ENCODE measurements at places on chromosomes 6 and 20.

- DNase-seq = no peak
These were observed 655.3 kb downstream of the RNF144B start for GRCh38 chr6:19042420-19042819.

DNA sequence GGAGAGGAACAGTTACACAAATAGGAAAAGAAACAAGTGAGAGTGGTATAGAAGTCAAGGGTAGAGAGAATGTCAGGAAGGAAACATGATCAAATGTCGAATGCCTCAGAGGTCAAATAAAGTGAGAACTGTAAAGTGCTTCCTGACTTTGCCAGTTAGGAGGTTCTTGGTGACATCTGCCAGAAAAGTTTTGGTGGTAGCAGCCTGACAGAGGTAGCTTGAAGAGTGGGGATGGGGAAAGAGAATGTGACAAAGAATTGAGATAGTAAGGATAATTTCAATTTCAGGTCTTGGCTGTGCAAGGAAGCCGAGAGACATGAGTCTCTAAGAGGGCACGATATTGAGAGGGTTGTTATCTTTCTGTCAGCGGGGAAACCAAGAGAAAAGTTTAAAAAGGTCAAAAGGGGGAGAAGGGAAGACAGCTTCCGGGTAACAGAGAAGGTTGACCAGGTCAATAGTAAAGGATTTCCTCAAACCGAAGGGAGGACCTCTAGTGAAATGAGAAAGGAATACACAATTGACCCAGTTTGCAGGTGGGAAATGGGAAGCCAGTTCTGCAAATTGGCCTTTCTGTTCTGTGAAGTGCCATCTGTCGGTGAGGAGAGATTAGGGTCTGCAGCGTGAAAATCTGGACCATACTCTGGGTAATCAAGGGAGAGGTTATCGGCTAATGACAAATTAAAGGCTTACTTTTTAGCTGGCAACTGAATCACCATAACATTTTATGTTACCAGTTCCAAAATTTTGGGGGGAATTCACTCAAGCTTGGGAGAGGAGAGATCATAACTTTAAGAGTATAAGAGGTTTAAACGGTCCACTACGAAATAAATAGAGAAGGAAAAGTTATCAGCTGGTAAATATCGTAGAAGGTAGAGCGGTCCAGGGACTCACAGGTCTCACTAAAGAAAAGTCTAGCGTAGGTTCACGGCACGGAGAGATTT lies 973 bp upstream of the BRD2 start:
- DNase-seq = no peak

DNA sequence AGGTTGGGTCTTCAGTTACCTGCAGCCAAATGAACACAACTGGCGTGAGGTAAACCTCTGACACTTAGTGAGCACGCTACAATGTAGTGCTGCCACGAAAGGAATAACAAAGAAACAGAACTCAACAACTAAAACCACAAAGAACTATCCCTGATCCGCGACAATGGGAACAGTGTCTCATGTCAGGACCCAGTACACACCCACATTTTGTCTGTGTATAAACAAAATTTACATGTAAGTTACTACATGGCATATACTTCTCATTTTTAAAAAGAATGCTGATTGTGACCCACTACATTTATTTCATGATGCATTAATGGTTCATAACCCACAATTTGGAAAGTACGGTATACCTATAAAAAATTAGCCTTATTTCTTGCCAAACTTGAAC lies 14.1 kb downstream of the FKBP1A start:
- DNase-seq = no peak

GRCh38 chr20:36052117-36052513 lies 83.7 kb downstream of the CNBD2 start:
- no peak for DNase-seq

DNA sequence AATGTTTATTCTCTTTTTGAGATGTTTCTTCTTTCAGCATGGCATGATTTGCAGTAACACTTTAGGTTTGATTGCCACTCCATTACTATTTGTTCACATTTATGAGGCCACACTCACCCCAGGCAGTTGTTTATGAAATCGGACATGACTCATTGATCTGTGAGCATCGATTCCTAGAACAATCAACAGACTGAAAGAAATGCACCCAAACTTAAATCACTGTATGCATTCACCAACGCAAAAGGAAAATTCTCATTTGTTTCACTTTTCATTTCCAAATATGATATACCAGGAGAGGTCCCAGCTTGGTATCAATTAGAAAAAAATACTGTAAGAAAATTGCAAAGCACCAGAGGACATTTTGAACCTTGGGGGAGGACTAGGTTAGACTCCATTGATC lies 5.4 kb upstream of the GJA10 start:
- DNase-seq = no peak

GRCh38 chr6:2385471-2385983 lies 140.1 kb upstream of the GMDS start:
- DNase-seq = no peak

GRCh38 chr20:49792006-49792405 lies 20.6 kb upstream of the SLC9A8 start:
- no peak for DNase-seq

DNA sequence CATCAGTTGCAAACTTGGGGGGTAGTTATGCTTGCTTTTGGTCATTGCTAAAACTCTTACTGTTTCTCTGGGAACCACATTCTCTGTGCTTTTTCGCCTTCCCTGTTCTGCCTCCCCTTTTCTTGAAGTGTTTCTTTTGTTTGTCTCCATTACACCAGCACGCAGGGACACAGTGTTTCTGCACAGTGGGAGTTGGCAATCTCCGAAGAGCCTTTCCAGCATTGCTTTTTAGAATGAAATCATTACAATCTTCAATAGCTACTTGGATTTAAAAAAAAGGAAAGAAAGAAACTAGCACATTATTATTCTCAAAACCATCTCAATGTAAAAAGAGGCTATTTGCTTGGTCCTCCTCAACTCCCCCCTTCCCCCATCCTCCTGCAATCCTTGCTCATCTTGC lies 536.7 kb upstream of the MMS22L start:
- no peak for DNase-seq

GRCh38 chr20:22312744-22313346 lies 271.5 kb downstream of the FOXA2 start:
- no peak for DNase-seq

GRCh38 chr6:45351667-45352066 lies 23.5 kb downstream of the RUNX2 start:
- no peak for DNase-seq

DNA sequence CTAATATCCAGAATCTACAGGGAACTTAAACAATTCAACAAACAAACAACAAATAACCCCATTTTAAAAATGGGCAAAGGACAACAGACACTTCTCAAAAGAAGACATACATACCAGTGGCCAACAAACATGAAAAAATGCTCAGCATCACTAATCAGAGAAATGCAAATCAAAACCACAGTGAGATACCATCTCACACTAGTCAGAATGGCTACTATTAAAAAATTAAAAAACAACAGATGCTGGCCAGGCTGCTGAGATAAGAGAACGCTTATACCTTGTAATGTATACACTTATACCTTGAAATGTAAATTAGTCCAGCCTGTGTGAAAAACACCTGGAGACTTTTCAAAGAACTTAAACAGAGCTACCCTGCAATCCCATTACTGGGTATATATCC lies 166.8 kb downstream of the IBTK start:
- DNase-seq = no peak

GRCh38 chr6:150994026-150994425 lies 128.5 kb downstream of the MTHFD1L start:
- no peak for DNase-seq

DNA sequence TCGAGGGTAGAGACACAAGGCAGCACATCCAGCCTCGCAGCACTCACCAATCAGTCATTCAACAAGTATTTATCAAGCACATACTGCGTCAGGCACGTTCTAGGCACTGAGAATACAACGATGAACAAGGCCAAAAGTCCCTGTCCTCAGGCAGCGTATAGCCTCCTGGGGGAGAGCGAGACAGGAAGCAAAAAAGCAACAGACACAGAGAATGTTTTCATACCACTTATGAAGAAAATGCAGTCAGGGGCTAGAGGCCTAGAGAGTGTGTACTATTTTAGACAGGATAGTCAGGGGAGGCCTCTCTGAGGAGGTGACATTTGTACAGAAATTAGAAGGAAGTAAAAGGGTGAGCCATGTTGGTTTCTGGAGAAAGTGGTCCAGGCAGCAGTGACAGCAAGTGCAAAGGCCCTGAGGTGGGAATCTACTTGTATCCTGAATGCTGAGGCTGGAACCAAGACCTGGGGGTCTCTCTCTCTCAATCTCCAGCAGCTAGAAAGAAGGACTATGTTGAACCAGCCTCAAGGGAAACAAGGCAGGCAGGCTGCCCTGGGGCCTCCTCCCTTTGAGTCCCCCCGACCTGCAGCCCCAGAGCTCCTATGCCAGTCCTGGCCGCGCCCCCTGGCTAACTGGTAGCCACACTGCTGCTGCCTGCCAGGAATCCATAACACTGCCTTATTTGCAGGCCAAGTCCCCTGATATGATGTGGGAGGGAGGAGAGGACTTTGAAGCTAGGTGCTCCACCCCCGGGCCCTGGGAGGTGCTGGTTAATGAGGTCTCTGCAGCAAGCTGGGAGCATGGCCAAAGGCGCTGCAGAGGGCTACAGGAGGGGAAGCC lies 151.2 kb downstream of the GRM4 start:
- DNase-seq = no peak

- no peak for DNase-seq
These were observed 167.4 kb downstream of the COL9A1 start for GRCh38 chr6:70135219-70136160.

DNA sequence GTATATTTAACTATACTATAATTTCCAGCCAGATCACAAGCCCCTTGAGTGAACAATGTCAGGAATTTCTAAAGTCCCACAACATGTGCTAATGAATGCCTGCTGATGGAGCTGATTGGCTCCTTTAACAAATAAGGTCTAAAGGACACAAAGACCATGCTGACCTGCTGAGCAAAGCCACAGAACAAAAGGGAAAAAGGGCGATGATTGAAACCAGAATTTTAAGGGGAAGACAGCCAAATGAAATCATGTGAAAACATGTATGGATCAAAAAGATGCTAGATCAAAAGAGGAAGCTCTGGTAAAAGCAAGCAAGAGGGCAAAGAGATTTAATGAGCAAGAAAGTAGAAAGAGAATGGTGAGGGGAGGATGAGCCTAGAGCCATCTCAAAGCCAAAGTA lies 105.6 kb downstream of the DCDC2 start:
- no peak for DNase-seq

DNA sequence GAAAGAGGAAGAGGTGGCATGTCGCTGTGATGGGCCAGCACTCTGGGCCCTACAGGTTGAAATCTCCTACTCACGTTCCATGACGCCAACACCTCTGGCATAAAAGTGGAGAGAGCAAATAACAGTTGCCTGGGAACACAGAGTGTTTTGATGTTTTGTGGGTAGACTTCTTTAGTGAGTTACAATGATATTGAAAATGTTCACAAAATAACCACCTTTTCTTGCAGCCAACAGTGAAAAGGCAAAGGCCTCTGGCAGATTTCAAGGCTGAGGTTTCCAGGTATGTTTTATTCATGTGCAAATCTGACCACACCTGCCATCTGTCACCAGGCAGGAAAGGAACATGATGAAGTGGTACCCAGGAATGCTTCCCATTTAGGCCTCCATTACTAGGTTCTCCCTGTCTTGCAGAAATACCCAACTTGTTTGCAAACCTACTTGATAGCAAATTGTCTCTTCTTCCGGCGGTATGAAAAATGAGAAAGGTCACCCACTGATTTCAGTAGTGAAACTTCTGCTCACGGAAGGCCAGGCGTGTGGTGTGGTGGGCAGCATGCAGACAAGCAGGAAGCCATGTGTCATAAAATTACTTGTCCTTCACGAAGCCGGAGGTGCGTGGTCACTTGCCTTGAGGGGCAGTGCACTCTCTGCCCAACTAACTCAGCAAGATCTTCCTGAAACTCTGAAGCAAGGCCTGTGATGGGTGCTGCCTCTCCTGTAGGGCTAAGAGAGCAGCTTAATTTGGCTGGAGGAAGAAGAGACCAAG lies 299.1 kb upstream of the PRDM1 start:
- DNase-seq = no peak

GRCh38 chr6:11083491-11083890 lies 10.1 kb upstream of the SMIM13 start:
- DNase-seq = no peak

DNA sequence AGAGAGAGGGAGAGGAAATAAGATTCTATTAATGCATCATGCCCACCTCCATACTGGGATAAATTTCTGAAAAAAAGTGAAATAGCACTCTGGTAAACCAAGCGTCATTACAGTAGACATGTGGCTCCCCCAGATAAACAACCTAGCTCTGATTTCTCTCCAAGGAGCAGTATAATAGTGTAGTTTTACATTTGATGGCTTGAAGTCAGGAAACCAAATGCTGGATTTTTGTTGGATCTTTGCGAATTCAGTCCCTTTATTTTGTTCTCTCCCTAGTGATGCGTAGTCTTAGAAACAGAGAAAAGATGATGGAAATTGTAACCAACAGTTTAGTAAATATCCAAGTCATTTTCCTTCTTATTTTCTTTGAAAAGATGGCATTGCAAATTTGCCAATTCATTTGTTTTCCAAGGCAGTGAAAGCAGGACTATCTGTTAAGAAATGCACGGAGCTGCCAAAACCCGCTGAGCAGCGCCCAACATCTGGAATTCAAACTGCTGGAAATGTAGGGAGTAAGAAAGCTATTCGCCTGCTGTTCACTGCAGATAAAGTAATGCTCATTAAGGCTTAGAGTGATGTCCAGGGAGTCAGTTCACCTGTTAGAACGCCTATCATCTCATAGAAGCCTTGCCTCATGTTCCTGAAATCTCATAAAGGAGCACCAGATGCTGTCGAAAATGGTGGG lies 85.7 kb upstream of the DOK5 start:
- no peak for DNase-seq

DNA sequence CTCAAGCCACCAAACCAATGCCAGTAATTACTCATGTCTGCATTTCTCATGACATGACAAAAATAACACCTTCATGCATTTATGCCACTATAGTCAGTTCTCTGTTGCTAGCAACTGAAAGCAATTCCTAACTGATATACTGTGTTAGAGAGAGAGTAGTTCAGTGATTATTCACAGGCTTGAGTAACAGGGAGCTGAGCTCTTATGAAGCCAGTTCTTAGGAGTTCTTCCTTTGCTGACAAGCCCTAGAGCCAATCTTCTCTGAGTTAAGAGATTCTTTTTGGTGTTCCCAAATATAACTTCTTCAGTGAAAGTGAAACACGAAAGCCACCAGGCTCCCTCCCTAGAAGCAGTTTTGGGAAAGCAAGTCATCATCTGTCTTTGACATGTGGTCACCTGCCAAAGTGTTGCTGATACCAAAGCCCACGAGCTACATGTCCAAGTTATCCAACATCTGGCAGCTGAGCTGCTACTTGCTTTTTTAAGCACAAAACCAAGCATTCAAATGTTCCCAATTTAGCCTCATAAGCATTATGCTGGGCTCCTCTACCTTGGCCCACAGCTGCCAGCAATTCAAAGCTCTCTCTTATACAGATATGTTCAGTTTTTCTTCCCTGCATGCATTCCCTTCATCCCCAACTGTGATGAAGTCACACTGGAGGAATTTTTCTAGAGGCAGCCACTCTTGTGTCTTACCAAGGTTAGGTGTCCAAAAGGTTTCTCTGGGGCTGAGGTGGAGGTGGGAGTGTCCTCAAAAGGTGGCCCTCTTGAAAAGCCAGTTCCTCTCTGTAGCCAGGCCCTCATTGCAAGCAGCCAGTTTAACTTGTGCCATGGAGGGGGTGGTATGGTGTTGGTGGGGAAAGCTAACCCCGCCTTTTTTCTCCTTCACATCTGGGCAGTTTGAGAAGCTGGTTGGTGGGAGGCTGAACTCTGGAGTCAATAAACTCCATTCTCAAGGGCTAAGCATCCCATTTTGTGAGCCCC lies 92.7 kb upstream of the ARMC2 start:
- DNase-seq = no peak

All from stimulated activated CD4-positive, alpha-beta T cell treated with anti-CD3 and anti-CD28 coated beads, Interleukin-12 subunit alpha, Interleukin-12 subunit beta, amount 100 ng/mL, for 4 hours (primary cell).